ENCODE measurements at places on chromosomes 4 and X.

DNA sequence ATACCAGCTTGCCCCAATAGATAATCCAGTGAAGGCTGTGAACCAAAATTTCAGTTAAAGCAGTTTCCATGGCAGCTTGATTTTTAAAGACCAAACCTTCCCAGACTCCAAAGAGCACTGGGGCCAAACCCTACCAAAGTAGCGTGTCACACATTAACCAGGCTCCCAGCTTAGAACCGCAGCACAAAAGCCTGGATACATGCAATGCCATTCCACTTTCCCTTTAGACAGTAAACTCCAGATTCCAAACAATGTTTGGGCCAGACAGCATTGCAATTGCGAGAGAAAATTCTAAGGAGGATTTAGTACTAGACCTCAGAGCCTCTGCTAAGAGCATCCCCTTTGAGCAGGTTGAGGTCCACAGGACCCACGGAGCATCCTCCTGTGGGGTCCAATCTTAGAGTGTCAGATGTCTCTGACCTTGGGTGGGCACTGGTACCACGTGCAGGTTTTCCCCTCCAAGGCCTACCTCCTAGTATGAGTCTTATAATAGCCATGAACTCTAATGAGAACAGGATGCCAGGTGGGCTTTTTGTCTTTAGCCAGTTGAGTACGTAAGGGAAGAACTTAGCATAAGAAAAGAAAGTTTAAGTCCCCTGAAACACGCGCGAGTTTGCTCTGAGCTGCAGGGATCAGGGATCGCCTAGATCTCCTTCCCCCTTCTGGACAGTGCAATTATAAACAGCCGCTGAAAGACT, 38.8 kb downstream of the MGARP start:
- no peak for DNase-seq

GRCh38 chr4:59960143-59960542, 1240.0 kb upstream of the ADGRL3 start:
- no peak for DNase-seq

DNA sequence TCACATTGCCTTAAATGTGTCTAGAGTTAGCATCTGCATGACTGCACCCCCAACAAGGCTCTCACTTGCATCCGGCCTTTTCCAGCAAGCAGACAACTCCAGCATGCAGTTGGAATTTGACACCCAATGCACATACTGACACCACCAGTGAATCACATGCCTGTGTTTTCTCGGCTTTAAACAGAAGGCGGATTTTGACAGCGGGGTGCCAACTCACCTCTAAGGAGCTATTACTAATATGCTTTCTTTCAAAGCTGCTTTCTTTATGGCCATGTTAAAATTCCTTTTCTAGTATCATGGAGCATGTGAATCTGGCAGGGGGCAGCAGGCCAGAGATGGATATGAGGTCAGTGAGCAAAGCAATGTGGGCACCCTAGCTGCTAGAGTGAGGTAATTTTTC, 78.0 kb upstream of the CLNK start:
- DNase-seq: no peak

GRCh38 chr4:129254126-129254525, 158.2 kb downstream of the C4orf33 start:
- DNase-seq: no peak

DNA sequence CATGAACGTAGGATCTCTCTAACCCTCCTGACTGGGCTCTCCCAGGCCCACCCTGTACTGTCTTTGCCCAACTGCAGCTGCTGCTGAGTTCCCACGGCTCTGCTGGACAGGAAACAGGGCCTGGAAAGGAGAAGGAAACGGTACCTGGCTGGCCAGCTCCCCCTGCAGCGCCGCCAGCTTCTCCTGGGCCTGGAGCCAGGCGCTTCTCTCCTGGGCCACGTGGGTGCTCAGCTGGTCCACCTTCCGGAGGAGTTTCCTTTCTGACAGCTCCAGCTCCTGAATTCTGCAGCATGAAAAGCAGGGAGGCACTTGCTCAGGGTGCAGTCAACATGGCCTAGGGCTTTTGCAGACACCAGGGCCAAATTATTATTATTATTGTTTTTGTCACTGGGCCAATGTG, 6.5 kb downstream of the C4orf50 start:
- no peak for DNase-seq

All from activated naive CD4-positive, alpha-beta T cell (primary cell).